Stimulated activated CD4-positive, alpha-beta T cell treated with anti-CD3 and anti-CD28 coated beads, Interleukin-4, amount 100 ng/mL, for 4 hours (primary cell): ENCODE measurements at places on chromosomes 7 and 10.
A peak's percentile ranks its signal among the peaks of the same experiment; 100 is the strongest.

DNA sequence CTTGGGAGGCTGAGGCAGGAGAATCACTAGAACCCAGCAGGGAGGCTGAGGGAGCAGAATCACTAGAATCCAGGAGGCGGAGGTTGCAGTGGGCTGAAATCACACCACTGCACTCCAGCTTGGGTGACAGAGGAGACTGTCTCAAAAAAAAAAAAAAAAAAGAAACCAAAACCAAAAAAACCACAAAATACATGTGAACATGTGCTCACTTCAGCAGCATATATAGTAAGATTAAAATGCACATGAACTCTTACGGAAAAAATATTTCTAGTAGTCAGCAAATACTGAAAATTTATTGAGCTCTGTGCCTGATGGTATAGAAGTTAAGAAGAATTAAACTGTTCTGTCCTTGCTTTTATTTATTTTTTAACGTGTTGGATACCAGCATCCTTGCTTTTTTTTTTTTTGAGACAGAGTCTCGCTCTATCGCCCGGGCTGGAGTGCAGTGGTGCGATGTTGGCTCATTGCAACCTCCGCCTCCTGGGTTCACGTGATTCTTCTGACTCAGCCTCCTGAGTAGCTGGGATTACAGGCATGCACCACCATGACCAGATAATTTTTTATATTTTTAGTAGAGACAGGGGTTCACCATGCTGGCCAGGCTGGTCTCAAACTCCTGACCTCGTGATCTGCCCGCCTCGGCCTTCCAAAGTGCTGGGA, 9.6 kb upstream of the ZNF487 start:
- DNase-seq: peak; percentile 39

DNA sequence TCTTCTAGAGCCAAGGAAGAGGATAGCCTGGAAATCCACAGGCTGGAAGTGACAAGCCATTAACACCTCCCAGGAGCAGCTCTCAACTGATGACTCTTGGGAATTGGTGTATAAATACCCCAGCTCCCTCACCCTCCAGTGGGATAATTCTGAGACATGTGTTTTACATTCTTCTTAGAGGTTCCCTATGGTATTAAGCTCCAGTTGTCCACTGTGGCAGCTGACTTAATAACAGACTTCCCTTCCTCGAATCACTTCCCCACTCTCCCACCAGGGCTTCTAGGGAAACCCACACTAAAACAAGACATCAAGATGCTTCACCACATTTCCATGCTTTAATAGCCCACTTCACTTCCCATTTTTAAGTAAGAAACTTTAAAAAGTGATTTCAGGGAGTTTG, 47.2 kb downstream of the FAM107B start:
- no peak for DNase-seq

GRCh38 chr10:127040756-127041155, 135.5 kb downstream of the DOCK1 start:
- DNase-seq: no peak

GRCh38 chr7:135644729-135645128, 17.6 kb upstream of the STMP1 start:
- DNase-seq: no peak

DNA sequence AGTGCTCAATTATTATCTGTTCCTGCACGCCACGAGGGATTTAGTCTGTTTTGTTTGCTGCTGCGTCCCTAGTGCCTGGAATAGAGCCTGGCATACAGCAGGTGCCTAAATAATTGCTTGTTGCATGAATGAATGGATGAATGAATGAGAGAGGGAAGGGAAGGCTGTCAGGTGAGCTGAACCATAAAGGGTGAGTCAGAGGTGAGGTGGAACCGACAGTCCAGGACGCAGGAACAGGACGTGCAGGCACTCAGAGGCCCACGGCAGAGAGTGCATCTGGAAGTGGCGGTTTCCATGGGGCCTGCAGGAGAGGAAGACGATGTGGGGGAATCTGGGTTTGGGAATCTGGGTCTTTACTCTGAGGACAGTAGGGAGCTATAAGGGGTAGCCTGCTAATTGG, 17.7 kb upstream of the PPIF start:
- DNase-seq: no peak

DNA sequence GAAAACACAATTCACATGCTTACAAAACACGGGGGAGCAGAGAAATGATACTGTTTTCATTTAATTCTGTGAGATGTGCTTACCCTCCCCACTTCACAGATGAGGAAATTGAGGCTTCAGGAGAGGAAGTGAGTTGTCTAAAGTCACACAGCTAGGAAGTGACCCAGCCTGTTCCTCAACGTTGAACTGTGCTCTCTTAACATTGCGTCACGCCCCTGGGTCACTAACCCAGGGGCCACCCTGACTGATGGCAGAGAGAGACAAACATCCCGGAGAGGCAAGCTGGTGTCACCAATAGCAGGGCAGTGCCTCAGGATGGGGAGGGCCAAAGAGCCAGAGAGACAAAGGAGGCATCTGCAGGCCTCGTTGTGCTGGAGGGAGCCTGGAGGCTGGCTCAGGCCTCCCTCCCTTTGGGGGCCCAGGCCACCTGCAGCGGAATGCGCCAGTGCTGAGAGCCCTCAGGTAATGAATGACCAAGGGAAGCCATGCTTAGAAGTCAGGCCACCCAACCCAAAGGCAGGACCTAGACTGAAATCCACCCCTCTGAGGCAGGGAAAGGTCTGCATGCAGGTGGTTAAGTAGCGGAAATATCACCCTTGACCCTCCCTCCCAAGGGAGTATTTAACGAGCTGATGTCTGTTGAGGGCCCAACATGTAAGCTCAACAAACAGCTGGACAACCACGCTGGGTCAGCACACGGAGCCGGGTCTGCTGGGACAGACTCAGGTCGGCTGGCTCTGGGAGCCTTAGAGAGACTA, 81.3 kb downstream of the C10orf105 start:
- no peak for DNase-seq

- DNase-seq: no peak
Measured at GRCh38 chr7:75626954-75627353, 111.8 kb downstream of the HIP1 start.

GRCh38 chr7:70159121-70159520, 560.8 kb downstream of the AUTS2 start:
- no peak for DNase-seq

GRCh38 chr10:98268694-98269431, 869 bp upstream of the LOXL4 start:
- no peak for DNase-seq

DNA sequence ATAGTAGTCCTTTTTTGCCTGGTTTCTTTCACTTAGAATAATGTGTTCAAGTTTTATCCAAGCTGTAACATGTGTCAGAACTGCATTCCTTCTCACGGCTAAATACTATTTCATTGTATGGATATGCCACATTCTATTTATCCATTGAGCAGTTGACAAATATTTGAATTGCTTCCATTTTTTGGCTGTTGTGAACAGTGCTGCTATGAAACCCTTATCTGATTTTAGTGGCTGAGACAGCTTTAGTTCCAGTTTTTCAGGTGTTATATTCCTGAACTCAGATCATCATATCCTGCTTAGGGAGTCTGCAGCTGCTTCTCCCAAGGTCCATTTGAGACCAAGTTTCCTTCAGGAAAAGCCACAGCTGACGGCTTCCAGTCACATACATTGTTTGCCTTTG, 339.2 kb downstream of the GRID1 start:
- DNase-seq: no peak

- DNase-seq: no peak
Measured at GRCh38 chr10:110613996-110614495, 30.1 kb upstream of the RBM20 start.

DNA sequence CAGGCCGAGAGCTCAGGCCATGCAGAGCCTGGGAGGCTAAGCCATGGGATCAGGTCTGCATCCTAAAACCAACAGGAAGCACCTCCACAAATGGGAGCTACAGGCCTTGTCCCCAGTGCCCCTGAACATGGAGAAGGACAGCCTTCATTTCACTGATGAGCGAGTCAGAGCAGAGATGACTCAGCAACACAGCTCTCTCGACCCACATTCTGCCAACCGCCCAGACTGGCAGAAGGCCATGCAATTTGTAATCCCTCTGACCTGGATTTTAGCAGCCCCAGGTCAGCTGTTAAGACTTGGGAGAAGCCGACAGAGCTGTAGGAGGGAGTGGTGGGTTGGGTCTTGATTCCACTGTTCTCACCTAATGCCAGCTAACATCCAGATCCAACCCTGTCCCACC, 25.5 kb downstream of the VOPP1 start:
- peak; percentile 52 for DNase-seq

- DNase-seq: no peak
Measured at GRCh38 chr7:116316838-116317628, 106.7 kb downstream of the TES start.

GRCh38 chr7:37930226-37930948, 9.9 kb downstream of the EPDR1 start:
- DNase-seq: no peak

- no peak for DNase-seq
Measured at GRCh38 chr7:108345710-108346336, 110.4 kb downstream of the NRCAM start.

DNA sequence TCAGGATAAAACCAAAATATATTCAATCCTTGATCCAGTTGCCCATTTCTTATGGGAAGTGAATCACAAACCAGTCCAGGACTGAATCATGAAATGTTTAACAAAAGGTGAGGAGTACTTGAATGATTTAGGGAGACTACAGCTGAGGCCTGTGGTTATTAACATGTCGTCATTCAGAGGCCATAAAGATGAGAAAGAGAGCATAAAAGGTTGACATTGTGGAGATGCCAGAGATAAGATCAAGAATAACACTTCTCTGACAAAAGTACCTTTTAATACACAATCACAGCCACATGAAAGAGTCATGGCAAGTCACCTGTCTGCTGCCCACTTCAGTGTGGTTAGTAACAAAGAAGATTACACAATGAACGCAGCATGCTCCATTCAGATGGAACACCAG, 1195.7 kb upstream of the SORCS1 start:
- no peak for DNase-seq

DNA sequence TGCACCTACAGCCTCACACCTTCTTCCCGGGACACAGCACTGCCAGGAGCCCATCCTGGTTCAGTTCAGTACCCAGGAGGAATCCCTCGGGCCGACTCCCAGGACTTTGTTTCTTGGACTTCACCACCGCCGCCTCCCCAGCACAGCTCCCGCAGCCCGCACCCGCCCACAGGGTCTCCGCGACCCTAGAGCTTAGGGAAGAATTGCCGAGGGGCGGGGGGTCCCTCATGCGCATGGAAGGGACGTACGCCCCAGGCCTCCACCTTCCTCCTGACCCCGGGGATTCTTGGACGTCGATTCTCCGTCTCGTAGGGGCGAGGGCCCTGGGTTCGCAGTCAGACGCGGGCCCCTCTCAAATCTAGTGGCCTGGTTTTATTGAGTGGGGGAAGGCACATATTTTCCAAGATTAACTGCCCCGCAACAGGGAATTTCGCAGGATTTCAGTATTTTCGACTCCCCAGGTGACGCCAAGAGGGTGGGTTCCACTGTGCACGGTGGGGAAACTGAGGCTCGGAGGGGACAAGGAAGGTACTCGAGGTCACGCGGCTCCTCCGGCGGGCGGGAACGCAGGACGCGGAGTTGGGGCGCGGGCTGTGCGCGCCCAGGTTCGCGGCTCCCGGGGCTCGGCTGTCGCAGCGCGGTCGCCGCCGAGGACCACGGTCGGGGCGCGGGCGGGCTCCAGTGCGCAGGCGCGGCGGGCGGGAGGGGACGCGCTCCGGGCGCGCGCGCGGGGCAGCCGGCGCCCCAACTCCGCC, at the start of gene ADCY1:
Gene ADCY1, plus strand, starts transcription at position 708 of the 755 bp plus-strand sequence. CDS start 176 bp downstream, outside the sequence.
- no peak for DNase-seq

DNA sequence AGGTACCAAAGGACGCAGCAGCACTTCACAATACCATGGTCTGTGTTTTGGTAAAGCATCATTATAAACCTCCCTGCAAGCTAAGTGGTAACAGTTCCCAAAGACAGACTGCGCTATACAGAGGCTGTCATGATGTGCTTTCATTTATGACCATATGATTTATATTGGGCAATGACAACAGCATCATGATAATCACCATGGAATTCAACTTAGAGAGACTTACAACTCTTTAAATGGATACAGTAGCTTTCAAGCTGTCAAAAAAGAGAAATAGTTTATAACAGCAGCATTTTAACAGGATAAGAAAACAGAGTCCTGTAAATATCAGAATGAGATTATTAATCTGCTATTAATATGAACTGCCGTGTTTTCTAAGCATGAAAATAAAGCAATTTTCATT, 341.7 kb downstream of the GPR37 start:
- DNase-seq: no peak

DNA sequence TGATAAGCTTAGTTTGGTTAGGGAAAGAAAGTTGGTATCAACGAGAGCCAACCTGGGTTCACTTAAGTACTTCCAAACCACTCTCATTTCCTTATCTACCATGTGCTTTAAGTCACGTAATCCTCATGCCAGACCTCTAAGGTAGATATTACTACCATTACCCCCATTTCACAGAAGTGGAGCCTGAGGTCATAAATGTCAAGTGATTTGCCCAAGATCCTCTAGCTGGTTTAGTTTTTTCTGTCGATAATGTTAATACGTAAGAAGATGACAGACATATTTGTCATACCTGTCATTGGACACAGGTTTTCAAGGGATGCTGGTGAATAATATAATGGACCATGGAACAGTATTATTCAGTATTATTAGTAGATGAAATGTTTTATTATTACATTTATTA, 197.4 kb upstream of the MKLN1 start:
- no peak for DNase-seq

- no peak for DNase-seq
Measured at GRCh38 chr10:50373821-50374501, 122.6 kb upstream of the ASAH2 start.

DNA sequence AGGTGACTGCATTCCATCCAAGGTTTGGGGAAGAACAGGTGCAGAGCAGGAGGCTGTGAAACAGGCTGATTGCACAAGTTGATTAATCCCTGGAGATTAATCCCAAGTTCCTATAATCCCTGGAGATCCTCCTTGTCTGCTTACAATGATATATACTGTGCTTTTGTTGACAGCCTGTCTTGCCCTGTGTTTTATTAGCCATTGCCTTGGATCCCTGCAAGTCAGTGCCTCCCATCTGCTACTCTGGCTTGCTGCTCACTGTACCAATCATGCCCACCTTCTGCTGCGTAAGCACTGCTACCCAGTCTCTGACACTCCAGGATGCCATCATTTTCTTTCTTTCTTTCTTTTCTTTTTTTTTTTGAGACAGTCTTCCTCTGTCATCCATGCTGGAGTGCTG, 65.4 kb downstream of the ANKRD61 start:
- no peak for DNase-seq

GRCh38 chr7:155917836-155918430, 105.7 kb upstream of the SHH start:
- DNase-seq: no peak

GRCh38 chr7:154984601-154985188, 18.2 kb downstream of the PAXIP1 start:
- no peak for DNase-seq

- no peak for DNase-seq
Measured at GRCh38 chr7:78443811-78444210, 645.2 kb downstream of the PHTF2 start.

- no peak for DNase-seq
Measured at GRCh38 chr10:104085801-104086400, at the start of gene COL17A1. COL17A1 (minus strand) TSS chr10:104085880; CDS start chr10:104080673, 5,207 bp downstream.

DNA sequence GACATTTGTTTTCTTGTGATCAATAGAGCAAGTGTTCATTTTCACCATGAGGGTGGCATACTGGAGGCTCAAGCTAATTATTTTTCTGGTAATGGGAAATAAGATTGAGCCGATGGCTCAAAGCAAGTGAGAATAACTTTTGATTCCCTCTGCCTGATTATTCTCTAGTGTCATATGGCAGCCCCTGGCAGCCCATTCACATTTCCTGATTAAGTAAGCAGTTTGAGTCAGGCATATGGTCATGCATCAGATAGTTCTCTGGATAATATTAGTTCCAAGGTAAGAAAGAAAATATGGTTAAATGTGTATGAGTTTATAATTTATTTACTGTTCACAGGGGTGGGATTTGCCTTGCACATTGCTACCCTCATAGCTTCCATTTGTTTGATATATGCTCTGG, 109.2 kb downstream of the DYNC1I1 start:
- no peak for DNase-seq
